ENCODE measurements at places on chromosomes 7 and 10.
A peak's percentile ranks its signal among the peaks of the same experiment; 100 is the strongest.

DNA sequence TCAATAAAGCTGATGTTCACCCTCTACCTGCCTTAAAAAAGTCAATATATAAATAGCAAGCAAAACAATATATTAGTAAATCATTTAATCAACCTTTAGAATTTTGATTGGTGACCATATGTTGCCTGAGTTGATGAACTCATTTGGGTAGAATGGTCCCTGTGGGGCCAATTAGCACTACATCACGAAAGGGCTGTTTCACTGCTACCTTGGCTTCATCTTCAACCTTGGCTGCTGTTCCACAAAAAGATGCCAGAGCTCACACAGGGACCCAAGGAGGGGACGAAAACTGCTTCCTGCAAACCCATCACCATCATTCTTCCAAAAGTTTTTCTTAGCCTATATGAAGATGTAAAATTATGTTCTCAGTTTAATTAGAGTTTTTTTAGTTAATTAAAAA is 35.4 kb upstream of the HBP1 start:
- no peak for DNase-seq

- DNase-seq = no peak
Measured at GRCh38 chr7:103866919-103867318, 122.5 kb downstream of the RELN start.

- no peak for DNase-seq
Measured at GRCh38 chr7:90404777-90405176, 1.5 kb downstream of the CLDN12 start.

DNA sequence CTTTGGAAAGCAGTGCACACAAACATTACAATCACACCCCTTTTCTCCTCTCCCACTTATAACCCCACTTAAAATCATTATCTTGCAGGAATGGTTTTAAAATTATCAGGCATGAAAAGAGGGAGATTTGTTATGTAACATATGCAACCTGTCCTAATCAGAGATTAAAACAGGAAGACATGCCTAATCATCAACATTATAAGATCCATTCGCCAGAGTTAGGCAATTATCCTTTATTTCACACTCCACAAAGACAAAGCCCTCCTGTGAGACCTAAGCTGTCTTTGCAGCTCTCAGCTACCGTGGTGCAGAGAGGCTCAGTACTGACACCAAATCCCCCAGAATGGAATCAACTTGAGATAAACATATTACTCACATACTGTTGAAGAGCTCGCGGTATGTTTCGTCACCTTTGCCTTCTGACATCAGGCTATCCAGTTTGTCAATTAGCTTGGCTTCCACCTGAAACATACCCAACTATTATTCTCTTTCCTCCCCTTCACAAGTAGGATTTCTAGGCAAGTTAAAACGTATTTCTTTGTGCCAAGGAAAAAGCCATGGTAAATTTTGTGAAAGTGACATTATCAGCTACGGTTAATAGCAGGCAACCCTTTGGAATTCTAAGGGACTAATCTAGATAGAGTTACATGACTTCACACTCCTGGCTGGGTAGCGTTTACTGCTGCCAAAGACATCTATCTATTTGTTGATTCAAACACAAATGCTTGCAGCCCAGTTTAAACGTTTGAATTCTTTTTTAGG is 226.2 kb upstream of the IMMP2L start:
- DNase-seq = no peak

GRCh38 chr10:95626500-95626899 is 30.0 kb downstream of the ALDH18A1 start:
- DNase-seq = no peak

DNA sequence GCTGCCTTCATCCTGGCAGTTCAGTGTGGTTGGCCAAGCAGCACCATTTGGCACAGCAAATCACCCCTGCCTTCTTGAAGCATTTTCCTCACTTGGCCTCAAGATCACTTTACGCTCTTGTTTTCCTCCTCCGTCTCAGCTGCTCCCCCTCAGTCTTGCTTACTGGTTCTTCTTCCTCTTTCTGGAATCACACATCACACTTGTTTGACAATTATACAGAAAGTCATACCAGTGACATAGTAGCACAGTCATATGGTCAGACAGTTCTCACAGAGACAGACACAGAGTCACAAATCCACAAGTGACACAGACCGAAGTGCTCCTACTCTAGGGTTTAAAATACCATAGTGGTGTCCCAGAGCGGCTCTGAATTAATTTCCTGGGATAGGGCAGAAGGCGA is 43.8 kb upstream of the ARL4A start:
- DNase-seq = no peak

- DNase-seq = no peak
Measured at GRCh38 chr7:30201161-30201666, 66.4 kb downstream of the MTURN start.

GRCh38 chr7:27151931-27152815 is at the start of gene HOXA3:
Gene HOXA3, minus strand, starts transcription at chr7:27152583. Its CDS starts 41,943 bp downstream, at chr7:27110640.
- DNase-seq = no peak

DNA sequence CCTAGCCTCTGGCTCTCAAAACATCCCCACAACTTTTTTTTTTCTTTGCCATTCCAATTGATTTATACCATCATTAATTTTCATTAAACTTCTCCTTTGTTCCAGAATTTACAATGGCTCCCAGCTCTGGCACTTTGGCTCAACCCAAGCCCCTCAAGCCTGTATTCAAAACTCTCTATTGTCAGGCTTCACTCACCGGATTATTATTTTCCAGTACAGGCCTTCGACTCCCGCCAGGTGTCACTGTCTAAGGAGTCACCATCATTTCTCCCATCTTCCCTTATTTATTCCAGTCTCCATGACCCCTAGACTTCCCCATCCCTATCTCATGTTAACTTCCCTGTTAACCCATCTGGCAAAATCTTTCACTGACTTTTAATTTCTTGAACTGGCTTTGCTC is 67.8 kb downstream of the HIPK2 start:
- no peak for DNase-seq

GRCh38 chr10:28668363-28669226 is 8.7 kb upstream of the BAMBI start:
- DNase-seq = peak; percentile 66

DNA sequence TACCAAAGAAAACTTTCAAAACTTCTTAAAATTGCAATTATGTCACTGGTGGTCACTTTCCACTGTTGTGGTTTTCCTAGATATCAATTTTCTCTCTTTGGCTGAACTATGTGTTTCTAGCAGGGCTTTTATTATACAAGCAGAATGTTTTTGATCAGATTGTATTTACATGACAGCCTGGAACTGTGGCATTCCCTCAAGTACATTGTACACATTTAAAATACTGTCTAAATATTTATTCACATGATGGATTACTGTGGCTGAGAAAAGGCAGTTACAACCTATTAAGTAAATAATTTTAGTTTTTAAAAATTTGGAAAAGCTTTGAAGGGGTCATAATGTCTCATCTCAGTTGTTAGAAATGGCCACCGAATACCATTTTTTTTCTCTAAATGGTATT is 231.9 kb upstream of the PPP1R3A start:
- DNase-seq = no peak

DNA sequence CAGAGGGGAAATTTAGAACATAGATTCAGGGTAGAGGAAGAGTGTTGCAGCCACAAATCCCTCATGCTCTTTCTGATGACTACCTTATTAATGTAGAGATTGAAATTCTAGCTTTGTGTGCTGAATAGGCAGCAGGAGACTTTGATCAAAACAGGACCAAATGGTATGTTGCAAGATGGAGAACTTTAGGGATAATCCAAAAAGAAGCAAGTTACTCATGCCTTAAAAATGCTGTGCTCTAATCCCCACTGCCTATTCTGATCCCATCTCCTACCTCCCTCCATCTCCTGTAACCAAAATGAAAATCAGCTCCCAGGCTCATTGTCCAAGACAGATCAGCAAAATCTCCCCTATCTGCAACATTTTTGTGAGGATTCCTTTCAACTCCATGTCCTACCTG is 31.3 kb downstream of the CH25H start:
- DNase-seq = no peak

DNA sequence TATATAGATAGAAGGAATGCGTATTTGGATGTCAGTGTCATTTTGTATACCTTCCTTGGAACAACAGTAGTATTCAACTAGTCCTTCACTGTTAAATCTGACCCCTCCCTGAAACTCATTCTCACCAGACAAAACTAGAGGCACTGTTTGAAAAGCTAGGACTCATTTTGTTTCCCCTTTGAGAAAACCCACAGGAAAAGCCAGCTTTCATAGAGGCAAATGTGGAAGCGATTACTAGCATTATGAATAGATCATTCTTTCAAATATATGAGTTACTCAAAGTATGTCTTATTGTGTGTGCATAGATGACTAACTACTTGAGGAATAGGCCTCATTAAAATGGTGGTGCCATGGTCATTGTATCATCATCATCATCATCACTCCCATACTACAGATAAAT is 1.9 kb upstream of the ASB15 start:
- no peak for DNase-seq

- no peak for DNase-seq
Measured at GRCh38 chr10:69662173-69662877, 32.3 kb downstream of the FAM241B start.

GRCh38 chr7:98312201-98312600 is 30.7 kb downstream of the BRI3 start:
- DNase-seq = no peak

DNA sequence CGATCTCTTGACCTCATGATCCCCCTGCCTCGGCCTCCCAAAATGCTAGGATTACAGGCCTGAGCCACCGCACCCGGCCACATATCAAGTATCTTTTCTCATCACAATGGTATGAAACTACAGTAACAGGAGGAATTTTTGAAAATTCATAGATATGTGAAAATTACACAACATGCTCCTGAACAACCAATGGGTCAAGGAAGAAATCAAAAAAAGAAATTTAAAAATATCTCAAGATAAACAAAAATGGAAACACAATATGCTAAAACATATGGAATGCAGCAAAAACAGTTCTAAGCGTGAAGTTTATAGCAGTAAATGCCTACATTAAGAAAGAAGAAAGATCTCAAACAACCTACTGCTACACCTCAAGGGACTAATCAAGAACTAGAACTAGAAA is 59.8 kb upstream of the ADAM12 start:
- DNase-seq = no peak

GRCh38 chr7:138838166-138838565 is 40.2 kb upstream of the ATP6V0A4 start:
- no peak for DNase-seq

DNA sequence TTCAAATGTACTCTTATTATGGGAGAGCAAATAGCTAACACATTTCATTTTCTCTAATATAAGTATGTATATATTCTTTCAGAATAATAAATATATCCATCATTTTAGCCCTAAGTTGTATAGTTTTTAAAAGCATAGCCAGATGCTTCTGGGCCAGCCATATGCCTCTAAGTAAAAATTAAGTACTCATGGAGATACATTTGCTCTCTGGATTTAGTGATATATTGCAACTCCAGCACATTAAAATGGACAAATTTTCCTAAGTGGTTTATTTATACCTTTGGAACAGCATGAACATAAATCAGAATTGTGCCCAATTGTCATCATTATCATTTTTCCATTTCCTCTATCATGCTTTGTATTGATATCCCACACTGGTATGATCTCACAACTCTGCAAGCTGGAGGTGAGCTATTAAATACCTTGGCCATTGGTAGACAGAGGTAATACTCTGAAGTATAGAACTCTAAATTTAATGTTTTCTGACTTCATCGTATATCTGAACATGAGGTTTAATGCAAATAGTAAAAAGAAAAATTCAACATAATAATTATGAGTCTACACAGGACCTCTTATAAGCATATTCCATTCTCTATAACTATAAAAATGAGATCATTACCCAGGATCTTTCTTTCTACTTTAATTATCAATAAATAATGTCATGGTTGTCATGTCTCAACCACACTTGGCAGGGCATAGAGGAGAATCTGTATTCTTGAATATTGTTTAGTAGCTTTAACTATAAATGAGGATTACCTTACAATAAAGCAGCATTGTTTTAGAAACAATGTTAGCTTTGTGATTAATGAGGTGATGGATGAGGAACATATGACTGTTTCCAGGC is 90.8 kb downstream of the AGMO start:
- DNase-seq = no peak

DNA sequence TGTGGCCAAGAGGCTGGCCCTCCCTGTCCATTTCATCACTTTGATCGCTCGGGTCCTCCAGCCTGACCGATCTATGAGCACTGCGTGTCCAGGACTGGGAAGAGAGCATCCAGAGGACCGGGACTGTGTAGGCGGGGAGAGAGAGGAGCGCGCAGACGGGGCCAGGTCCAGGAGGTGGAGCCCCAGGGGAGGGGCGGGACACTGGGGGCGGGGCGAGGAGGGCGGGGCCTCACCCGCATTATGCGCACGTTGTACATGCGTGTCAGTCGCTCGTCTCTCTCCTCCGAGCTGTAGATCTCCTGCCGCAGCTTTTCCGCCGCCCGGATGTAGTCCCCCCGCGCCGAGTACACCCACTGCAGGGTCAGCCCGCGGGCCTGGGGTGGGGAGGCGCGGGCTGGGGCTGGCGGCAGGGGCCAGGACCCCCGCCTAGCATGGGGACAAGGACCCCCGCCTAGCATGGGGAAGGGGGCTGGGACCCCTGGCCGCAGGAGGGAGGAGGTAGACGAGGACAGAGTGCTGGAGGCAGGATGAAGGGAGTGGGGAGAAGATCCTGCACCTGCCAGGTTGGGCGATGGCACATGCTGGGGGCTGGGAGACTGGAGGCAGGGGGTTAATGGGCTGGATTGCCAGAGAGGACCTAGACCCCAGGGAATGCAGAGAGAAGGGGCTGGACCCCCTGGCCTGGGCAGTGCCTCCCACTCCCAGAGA is 14.3 kb downstream of the MOSPD3 start:
- peak; percentile 93 for DNase-seq

GRCh38 chr10:101644002-101644401 is 51.0 kb downstream of the FBXW4 start:
- DNase-seq = no peak

DNA sequence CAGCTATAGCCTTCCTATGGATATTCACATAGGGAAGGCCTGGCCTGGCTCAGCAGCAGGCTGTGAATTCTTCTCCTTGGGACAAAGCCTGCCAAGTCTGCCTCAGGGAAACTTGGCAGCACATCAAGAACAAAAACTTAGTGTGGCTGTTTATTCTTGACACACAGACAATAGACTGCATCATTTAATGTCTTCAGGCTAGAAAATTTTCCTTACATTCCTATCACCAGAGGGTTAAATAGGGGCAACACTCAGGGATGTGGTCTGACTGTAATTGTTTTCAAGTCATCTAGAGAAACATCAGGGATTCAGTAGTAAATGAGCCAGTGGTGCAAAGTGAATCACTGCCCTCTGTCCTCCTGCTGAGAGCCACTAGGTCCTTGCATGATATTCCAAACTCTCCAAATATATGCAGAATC is 137.3 kb downstream of the SEMA3C start:
- DNase-seq = no peak
